Activated CD4-positive, CD25-positive, alpha-beta regulatory T cell treated with anti-CD3 and anti-CD28 coated beads, Interleukin-2, amount 50 U/mL, for 72 hours (primary cell): ENCODE measurements at places on chromosomes 7 and 10.

GRCh38 chr7:154871507-154871906, 131.4 kb downstream of the PAXIP1 start:
- DNase-seq: no peak

DNA sequence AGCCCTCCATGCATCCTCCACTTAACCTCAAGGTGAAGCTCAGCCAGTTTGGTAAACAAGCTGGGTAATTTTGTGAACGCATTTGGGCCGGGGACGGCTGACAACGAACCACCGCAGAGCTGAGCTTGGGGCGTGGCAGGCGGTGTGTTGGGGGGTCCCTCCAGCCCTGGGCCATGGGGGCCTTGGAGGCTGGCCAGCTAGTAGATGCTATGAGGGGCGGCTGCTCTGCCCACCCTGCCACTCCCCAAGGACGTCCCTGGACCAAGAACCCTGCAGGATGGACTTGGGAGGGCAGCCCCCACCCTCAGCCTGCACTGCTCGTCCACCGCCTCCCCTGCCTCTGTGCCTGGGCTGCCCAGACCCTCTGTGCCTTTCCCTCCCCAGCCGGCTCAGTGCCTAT, 12.0 kb upstream of the SCART1 start:
- DNase-seq: no peak

- DNase-seq: no peak
These were observed 113.8 kb upstream of the ITGB1 start for GRCh38 chr10:33071857-33072256.

DNA sequence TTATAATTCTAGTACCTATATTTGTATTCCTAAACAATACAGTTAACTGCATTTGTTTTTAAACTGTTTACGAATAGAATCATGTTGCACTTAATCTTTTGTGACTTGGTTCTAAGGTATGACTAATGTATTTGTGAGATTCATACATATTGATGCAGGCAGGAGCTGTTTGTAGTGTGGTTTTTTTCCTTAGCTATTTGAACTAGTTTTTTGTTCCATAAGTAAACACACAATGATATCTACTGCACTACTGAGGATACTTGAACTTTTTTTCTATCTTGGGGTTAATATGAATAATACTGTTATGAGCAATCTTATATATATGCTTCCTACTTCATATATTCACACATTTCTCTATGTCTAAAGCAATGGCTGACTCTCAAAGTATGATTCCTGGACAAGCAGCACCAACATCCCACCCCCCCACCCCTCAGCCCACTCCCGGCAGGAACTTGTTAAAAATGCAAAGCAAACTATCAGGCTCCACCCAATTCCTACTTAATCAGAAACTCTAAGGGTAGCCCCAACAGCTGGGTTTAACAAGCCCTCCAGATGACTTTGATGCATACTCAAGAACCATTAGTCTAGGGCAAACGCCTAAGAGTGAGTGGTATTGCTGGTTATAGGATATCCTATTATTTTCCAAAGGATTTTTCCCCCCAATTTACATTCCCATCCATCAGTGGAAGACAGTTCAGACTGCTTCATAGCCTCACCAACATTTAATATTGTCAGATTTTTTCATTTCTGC, 25.8 kb downstream of the BRAF start:
- no peak for DNase-seq

DNA sequence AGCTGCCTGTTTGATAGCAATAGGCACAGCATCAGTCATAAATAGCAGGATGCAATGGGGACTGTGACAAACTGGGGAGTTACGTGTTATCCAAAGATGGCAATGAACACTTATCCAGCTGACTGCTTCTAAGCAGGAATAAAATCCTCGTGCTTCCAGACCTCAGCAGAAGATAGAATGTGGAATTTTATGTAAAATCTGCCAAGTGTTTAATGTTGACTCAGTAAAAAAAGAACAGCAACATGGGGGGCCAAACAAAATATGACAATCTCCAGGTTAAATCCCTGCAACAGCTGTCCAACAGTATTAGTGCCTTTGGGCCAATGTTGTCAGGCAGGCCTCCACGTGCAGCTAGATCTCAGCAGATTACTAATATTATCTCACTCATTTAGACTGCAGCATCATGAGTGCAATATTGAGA, 127.3 kb downstream of the SEMA3C start:
- no peak for DNase-seq

GRCh38 chr10:84008878-84009277, 130.4 kb upstream of the GHITM start:
- peak; percentile 47 for DNase-seq

GRCh38 chr10:62650411-62650810, 154.1 kb upstream of the ADO start:
- DNase-seq: no peak

DNA sequence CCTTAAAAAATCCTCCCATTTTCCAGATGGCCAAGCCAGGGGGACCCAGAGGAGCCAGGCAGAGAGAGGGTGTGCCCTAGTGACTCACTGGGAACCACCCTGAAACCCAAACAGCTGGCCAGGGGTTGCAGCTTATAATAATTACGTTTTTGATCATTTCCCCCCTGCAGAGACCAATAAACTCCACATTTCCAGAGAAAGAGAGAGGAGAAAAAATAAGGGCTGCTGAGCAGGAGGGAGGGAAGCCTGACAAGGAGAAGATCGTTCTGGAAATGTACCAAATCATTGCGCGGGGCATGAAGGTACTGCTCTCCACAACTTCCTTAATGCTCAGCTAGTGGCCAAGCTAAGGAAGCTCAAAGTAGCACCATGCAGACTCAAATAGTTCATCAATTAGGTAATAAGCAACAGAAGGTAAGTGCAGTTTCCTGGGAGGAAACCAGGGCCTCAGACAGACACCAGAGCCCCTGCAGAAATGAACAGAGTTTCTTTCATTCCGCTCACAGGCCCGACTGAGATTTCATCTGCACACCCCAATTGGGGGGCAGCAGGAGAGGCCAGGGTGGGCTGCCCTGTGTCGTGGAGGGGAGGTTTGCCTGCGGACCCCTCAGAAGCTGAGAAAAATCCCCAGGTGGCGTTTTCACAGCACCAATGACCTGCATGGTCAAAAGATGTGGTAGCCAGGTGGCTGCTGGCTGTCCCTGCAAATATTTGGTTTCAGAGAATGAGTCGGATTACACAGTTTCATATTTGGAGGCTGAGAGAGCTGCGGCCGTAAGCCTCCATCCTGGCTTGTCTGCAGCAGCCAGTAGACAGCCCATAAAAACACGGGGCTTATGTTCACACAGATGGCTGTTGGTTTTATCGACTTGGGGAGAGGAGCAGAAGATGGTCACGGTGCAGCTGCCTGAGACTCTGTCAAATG, 153.2 kb upstream of the LYZL2 start:
- no peak for DNase-seq

GRCh38 chr7:23967949-23968599, 258.1 kb downstream of the STK31 start:
- no peak for DNase-seq

DNA sequence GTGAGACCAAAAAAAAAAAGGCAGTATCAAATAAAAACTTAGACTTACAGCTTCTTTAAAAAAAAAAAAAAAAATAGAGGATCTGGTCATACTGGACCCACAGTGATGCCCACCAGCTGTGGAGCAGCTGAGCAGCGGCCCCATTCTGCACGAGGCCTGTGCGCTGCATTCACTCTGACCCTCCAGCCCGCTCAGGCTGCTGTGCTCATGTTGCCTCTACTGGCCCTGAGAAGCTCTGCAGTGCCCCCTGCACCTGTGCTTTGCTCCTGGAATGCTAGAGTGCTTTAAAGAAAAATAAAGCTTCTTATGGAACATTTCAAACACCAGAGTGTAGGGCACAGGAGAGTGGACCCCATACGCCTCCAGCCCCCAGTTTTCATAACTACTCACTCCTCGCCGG, 33.2 kb downstream of the TMEM120A start:
- DNase-seq: no peak

GRCh38 chr7:148882841-148883265, 1.2 kb downstream of the EZH2 start:
- DNase-seq: no peak

DNA sequence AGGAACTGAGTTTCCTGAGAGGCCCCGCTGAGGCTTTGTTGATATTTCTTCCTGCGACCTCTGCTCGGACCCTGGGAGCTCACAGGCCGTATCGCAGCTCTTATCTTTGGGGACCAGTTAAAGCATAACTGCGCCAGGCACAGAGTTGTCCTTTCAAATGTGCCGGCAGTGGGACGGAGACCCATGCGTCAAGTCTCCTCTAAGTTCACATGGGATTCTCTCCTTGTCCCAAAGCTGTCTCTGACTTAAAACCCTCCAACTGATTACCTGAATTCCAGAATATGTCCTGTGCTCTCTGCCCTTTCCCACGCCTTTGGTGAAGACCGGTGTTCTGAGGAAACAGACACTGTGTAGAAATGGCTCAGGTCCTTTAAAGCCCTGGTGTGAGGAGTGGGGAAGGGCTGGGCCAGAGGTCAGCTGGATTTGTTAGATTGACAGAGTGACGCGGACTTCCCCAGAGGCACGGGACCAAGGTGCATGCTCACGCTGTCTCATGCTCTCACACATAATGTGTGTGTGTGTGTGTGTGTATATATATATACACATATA, 169.8 kb downstream of the EGFR start:
- DNase-seq: no peak

DNA sequence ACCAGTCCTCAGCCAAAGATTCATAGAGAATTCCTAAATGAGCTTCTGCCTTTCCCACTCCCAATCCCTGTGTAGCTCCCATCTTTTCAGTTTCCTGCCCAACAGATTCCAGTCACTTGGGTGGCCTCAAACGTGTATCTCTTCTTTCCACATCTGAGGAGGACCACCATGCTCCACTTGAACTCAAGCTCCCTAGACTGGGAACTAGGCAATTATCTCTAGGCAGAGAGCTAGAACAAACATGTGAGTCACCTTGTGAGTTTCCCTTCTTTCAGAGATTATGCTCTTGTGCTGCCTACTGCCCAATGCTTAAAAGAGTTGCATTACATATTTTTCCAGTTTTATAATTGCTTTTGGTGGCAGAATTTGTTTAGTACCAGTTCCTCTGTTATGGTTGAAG, 178.0 kb downstream of the MDFIC start:
- DNase-seq: no peak
